Activated T-helper 1 cell treated with Interleukin-2 at 50 U/mL for 16 hours (primary cell): ENCODE measurements at places on chromosomes 11 and 22.

GRCh38 chr11:19597876-19598275 is 114.8 kb upstream of the NAV2 start:
- no peak for DNase-seq

DNA sequence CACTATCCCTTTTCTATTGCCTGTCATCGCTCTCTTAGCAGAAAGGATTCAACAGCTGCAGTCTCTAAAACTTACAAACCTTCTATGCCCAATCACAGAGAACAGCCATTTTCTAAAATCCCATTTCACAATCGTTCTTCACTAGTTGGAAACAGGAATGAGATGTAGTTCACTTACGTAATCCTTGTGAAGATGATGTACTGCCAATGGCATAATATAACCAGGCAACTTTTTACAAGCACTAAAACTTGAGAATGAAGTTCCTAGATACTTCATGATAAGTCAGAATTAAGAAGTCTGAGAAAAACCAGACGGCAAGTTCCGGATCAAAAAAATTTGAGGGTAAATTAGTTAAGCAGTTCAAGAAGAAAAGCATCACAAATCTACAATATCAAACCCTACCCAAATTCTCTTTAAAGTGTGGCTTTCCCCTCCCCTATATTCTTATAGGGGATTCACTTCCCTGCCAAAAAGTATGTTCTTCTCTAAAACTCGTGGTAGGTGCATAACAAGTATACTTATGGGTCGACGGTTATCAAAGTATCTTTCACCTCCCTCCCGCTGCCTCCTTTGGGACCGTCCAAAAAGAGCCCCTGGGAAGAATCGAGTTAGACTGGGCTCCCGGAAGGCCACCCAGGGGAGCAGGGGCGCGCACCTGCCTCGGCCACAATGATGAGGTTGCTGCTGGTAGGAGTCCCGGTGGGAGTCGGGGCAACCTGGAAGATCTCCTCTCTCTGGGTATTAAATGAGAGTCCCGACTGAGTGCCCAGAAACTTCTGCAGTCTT is 666 bp downstream of the MSANTD4 start:
- DNase-seq: no peak

DNA sequence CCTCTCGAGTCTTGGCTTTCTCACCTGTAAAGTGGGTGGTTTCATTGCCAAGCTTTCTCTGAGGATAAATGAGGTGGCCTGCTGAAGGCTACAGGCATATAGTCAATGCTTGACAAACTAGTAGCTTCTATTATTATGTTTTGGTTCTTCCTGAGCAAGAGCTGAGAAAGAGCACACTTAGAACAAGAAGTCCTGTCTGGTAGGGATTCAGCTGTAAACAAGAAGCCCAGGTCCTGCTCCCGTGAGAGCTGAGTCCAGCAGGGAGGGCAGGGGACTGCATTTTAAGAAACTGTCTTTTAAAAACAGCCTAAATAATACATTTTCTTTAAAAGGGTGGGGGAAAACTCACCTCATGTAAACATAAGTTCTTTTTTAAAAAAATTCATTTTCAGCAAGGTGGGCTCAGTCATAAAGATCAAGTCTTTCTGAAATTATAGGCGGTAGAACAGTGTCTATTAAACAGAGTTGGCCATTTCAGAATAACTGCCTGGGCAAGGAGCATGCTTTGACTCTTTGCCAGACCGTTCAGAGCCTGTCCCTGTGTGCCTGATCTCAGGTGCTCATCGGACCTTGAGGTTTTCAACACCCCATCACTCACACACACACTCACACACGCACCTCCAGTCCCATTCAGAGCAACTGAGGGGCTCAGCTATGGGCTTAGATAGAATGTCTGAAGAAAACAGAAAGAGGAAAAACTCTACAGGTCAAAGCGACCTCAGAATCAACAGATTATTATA is 29.2 kb upstream of the MYO18B start:
- DNase-seq: no peak

DNA sequence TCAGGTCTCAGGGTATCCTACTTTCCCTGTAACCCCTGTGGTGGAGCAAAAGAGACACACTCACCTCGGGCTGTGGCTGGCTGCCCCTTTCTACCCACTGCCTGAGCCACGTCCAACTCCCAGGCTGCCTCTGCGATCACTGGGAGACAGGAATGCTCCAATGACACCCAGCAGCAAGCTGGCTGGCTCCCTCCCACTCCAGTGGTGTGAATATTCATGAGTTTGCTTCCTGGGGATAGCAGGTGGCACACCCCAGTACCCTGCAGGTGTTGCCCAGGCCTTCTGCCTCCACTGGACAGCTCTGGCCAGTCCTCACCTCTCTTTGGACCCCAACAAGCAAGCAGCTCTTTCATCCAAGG is 9.7 kb downstream of the GAL3ST1 start:
- no peak for DNase-seq

- DNase-seq: peak; percentile 60
Observed at GRCh38 chr11:59053387-59053786, 32.7 kb upstream of the GLYATL1B start.

GRCh38 chr11:44364596-44364995 is 54.7 kb upstream of the ALX4 start:
- DNase-seq: no peak

GRCh38 chr11:99814021-99814420 is 793.3 kb downstream of the CNTN5 start:
- DNase-seq: no peak

GRCh38 chr11:63490551-63491239 is at the start of gene PLAAT5:
Gene PLAAT5 (minus strand): TSS chr11:63491167. CDS start chr11:63491034, 133 bp downstream.
- no peak for DNase-seq

GRCh38 chr22:31244046-31244942 is 32.2 kb downstream of the LIMK2 start:
- DNase-seq: no peak

DNA sequence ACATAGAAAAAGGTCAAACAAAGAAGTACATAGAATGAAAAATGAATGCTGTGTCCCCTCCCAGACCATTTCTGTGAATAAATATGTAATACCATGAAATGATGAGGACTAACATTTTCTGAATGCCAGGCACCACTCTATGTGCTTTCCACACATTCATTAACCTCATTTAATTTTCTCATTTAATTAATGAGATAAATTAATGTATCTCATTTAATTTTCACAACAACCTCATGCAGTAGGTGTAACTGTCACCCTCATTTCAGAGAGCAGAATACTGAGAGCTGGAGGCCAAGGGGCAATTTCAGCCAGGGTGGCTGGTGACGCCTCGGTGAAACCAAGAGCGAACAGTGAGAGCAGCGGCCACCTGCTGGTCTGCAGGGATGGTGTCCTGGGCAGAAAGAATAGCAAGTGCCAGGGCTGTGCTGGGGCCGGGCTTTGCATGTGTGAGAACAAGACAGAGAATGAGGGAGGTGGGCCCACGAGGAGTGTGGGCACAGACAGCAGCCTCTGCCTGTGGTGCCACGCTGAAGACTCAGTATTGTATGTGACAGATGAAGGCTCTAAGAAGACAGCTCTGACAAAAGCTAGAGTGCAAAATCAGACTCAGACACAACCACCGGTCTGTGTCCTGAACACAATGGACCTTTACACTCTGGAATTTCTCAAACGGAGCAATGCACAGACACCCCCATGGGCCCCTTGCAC is 1.8 kb upstream of the SERPIND1 start:
- no peak for DNase-seq
